ENCODE measurements at places on chromosomes 11 and 22. TPM values are rescaled to one million over a fixed set of nuclear protein-coding genes. Genes with fewer than 3 reads are reported as not detected.

Gene ANGPTL5
- total RNA-seq: not detected

Gene SYT12
- total RNA-seq: 0.34 TPM

Gene ABCG4
- 0.55 TPM for total RNA-seq

Gene OR6T1
- not detected for total RNA-seq

GRCh38 chr11:11981364-11981763 lies 27.1 kb downstream of the DKK3 start:
- peaks cover 74% of the 10 kb centered on the region for H3K4me1 ChIP-seq
- no peaks in the 10 kb centered on the region for H3K36me3 ChIP-seq
- no peak for DNase-seq
- H3K27ac ChIP-seq: peak overlapping the region; percentile 85
- H3K4me3 ChIP-seq: no peak overlapping the region

DNA sequence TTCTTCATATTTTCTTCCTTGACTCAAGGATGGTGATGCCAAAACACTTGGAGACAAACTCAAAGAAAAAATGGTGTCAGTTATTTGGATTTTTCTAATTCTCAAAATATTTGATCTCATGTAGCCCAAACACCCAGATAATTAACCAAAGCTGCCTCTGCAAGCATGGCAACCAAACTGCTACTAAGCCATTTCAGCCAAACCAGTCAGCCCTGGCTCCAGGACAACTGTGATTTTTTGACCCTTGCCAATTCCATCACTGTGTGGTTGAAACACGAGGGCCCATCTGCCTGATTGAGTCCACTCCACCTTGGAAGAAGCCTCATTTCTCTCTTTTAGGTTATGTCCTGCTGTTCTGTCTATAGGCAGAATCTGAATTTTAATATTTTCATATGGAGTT lies 277.4 kb downstream of the BLID start:
- H3K27me3 ChIP-seq: no peaks in the 10 kb centered on the region
- H3K36me3 ChIP-seq: no peaks in the 10 kb centered on the region
- H3K27ac ChIP-seq: no peak overlapping the region
- no peak for DNase-seq
- no peak overlapping the region for H3K4me3 ChIP-seq
